Mucosa of descending colon (tissue), 3 donors: ENCODE measurements at places on chromosomes 2 and 18. TPM values are rescaled to one million over a fixed set of nuclear protein-coding genes. Genes with fewer than 3 reads are reported as not detected.

Gene PRKAG3
- total RNA-seq: not detected

Gene MAL
- total RNA-seq: 1.4 TPM

Gene TMEM17
- 1.2 TPM for total RNA-seq

Gene TUBB6
- 32.9 TPM for total RNA-seq

Gene LHCGR
- not detected for total RNA-seq

Gene POMC
- total RNA-seq: 0.29 TPM

Gene CD302
- 27.1 TPM for total RNA-seq

DNA sequence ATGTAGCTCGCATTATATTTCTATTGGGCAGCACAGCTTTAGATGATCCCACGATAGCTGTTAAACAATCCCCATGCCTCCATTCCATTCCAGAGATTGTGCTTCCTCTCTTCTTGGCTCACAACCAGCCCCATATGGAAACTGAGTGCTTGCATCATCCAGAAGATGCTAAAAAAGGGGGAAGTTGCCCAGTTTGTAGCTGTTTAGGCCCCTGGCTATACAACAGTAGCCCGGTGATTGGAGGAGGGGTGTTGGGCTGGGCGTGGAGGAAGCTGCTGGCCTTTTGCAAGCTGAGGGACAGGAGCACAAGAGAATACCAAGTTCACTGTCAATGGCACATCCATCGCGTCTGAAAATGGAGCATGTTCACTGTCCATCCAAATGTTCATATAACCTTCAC is 360.2 kb downstream of the ALK start:
- DNase-seq: no peak

DNA sequence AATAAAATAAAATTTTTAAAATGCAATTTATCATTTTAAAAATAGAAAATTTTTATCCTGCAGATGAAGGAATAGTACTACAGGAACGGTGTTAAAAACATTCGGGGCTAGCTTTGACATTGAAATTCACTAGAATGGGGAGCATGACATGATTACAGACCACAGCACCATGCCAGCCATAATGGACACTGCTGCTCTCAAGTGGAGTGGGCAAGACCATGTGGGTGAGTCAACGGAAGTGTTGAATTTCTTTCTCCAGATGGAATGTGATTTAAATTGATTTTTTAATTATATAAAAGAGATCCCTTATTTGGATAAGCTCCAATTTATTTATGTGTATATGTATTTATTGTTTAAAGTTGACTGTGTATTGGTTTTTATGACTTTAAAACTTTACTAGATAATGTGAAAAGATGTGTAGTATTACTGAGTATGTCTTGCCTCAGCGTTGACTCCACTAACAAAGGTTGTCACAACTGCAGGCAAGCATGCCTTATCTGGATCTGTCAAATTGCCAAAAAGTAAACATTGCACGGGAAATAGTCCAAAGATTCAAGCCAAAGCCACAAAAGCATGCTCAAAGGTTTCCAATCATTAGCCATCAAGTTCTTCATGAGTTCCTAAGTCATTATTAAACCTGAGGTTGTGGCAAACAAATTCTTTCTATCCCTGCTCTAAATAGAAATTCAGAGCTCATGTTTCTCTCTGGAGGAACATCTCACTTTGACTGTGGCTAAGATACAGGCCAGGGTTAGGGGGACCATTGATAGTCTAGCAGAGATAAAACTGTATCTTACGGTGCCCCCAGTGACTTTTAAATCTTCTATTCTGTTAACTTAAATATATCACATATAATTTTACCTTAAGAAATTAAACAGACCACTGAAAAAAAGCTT is 536.9 kb downstream of the TMX3 start:
- no peak for DNase-seq

- DNase-seq: peak; percentile 77
Measured at GRCh38 chr2:237692601-237693290, 65.4 kb downstream of the LRRFIP1 start.

GRCh38 chr2:241252778-241253475 is 62.5 kb downstream of the HDLBP start:
- no peak for DNase-seq

- DNase-seq: no peak
Measured at GRCh38 chr2:102083393-102083703, 59.2 kb upstream of the IL1R1 start.

DNA sequence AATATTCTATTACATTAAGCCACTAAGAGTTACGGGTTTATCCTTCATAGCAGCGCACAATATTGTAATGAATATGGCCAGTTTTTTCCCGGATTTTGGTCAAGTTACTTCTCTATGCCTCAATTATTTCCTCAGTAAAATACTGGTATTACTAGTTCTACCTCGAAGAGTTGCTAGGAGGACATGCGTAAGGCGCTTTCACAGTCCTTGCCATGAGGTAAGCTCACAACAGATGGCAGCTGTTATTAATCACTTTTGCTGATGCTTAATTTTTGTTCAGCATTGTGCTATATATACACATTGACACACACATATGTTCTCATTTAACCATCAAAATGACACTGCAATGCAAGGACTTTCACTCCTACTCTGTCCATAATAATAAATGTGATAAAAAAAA is 101.5 kb downstream of the SCG2 start:
- DNase-seq: no peak

DNA sequence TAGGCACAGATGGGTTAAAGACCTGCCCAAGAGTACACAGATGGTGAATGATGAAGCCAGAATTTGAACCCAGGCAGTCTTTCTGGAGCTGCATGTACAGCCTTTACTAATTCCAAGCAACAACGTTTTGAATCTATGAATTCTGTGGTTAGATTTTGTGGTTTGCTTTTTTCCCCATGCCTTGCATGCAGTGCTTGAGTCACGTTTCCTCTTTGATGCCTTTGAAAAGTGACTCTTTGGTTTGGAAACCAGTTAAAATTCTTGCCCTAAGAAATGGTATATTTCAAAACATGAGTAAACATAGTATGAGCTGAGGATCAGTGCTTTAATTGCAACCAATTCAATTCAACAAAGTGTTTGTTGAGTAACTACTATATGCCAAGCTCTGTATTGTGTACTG is 48.2 kb upstream of the PPM1B start:
- no peak for DNase-seq

DNA sequence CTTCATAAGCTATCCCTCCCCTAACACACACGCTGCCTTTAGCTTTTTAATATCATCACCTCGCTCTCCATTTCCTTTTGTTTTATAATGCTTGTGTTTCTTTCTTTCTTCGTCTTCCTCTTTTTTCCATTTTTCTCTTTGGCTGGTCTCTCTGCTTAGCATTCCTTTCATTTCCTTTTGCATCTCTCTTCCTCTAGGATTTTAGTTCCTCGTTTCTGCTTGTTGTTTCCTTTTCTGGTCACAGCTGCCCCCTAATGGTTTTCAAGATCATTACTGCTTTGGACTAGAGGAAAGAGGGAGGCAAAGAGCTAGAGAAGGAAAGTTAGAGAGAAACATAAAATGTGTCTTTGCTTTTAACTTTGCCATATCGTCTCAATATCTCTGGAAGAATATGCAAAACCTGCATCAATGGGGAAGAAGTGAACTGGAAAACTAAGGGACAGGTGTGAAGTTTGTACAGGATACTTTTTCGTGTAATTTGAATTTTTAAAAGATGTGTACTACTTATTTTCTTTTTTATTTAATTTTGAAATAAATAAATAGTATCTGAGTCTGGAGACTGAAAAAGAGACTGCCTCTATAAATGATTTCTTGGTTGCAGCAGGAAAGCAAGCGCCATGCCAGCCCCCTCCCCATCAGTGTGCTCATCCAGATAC is 6.3 kb upstream of the NRP2 start:
- no peak for DNase-seq

DNA sequence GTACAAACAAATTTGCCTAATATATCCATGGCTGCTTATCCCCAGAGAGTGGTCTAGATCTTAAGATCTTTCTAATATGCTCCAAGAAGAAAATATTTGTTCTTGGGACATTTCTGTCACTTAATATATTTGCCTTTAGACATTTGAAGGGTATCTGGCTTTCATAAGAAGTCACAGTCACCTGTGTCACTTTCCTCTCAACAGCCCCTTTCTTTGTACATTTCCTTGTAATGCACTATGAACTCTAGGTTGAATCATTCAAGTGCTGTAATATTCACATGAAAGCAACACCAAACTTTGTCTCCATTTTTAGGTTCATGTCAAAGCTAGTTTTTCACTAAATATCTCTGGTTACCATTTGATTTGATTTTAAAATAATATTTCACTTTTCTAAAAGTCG is 41.4 kb upstream of the NABP1 start:
- no peak for DNase-seq

DNA sequence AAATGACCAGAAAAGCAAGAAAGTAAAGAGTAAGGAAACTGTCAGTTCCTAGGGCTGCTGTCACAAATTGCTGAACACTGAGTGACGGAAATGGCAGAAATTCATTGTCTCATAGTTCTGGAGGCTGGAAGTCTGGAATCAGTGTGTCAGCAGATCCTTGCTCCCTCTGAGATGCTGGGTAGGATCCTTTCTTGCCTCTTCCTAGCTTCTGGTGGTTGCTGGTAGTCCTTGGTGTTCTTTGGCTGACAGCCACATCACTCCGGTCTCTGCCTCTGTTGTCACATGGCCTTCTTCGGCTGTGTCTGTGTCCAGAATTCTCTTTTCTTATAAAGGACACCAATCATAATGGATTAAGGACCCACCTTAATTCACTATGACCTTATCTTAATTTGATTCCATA is 21.9 kb downstream of the PLEKHB2 start:
- DNase-seq: no peak

DNA sequence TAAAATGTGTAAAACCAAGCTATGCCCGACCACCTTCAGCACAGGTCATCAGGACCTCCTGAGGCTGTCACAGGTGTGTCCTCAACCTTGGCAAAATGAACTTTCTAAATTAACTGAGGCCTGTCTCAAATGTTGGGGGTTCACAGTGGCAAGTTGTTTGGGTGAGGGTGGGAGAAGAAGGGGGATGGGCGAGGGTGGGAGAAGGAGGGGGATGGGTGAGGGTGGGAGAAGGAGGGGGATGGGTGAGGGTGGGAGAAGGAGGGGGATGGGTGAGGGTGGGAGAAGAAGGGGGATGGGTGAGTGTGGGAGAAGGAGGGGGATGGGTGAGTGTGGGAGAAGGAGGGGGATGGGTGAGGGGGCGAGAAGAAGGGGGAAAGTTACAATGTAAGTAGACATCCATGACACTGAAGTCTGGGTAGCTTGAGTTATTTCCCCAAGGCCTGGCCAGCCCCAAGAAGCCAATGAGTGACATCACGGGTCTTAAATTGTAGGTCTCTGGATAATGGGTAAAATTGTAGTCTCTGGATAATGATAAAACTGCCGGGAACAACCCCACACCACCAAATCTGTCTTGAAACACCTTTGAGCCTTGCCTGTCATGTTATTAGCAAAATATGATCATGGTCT is 56.3 kb downstream of the TIMM21 start:
- no peak for DNase-seq

DNA sequence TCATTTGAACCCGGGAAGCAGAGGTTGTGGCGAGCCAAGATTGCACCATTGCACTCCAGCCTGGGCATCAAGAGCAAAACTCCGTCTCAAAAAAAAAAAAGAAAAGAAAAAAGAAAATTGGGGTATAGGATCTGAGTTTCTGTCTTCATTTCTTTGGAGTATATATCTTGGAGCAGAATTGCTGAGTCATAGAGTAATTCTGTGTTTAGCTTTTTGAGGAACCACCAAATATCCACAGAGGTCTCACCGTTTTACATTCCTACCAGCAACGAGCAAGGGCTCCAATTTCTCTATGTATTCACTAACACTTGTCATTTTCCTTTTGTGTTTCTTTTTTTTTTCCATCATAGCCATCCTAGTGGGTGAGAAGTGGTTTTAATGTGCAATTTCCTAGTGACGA is 87.6 kb upstream of the TEX51 start:
- no peak for DNase-seq

GRCh38 chr2:18907508-18907907 is 318.1 kb upstream of the NT5C1B start:
- no peak for DNase-seq

- DNase-seq: no peak
Measured at GRCh38 chr2:46184794-46185583, 112.2 kb upstream of the EPAS1 start.

DNA sequence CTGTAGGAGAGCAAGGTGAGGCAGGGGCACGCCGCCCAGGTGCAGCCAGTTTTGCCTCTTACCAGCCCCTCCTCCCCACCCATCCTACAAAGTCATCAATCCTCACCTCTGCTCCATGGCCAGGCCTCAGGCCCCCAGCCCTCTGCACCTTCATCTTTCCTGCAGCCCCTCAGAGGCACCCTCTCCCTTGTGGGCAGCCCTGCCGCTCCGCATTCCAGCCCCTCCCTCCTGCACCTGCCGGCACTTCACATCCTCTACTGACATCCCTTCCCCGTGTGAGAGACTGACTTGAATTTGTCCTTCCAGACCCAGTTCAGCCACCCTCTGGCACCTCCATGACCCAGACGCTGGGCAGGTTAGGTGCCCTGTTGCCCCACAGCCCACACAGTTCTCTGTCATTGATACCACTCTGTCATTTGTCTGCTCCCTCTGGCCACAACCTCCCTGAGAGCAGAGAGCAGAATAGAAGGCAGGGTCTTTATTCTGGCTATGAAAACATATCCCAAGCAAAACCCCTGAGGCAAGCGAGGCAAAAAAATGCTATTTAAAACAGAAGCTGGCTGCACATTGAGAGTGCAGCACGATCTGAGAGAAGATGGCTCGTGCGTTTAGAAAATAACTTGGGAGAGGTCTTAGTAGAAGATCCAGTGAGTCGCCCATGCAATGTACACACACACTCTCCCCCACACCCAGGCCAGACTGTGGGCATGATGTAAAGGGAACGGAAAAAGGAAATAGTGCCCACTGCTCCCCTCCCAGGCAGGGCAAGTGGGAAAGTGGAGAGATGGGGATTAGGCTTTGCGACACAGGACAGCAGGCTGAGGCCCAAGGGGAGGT is 25.9 kb downstream of the SDC1 start:
- no peak for DNase-seq

DNA sequence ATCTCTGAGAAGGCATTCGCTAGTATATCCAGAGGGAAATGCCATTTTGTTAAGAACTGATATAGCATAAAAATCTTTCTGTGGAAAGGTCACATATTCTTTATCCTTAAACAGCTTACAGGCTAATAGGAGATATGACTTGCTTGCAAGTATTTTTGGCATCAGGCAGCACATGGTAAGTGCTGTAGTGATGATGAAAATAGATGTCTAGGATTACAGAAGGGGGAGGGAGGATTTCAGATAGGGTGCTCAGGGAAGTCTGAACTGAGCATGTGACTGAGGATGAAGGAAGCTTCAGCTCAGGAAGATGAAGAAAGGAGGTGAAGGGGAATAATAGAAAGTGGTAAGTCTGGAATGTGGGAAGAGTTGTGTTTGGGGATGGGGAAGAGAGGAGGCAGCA is 158.5 kb upstream of the NOSTRIN start:
- no peak for DNase-seq

DNA sequence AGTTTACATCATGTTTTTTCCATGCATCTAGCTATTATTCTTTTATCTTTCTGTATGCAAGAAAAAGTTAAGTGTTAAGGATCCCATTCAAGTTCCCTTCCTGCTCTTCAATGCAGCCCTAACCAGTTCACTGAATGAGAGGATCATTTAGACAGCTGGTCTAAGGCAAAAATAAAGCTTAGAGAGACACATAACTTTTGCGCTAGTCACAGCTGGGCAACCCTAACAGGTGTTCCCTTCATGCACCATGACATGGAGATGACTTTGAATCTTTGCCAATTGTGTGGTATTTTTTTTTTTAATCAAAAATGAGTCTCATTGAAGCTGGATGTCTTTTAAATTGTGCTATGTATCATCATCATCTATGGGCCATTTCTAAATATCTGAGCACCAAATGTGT is 393.8 kb upstream of the CYRIA start:
- no peak for DNase-seq
